IMR-90 (cell line): ENCODE measurements at places on chromosomes 16 and 17. TPM values are rescaled to one million over a fixed set of nuclear protein-coding genes. Genes with fewer than 3 reads are reported as not detected.

Gene PIMREG
- polyA plus RNA-seq = 25.9 and 36.8 TPM in 2 replicates

GRCh38 chr16:30434852-30435251, 5.0 kb upstream of the DCTPP1 start:
- H3K4me1 ChIP-seq = peaks cover 3% of the 10 kb centered on the region; the same call in 1 of the 2 replicates
- DNase-seq = no peak
- no peaks in the 10 kb centered on the region for H3K36me3 ChIP-seq
- H3K27ac ChIP-seq = no peak overlapping the region

- no peaks in the 10 kb centered on the region for H3K4me1 ChIP-seq
- no peaks in the 10 kb centered on the region for H3K27me3 ChIP-seq
- H3K36me3 ChIP-seq = no peaks in the 10 kb centered on the region
- H3K27ac ChIP-seq = no peak overlapping the region
- no peak for DNase-seq
Measured at GRCh38 chr16:78727536-78727935, 628.1 kb downstream of the WWOX start.

DNA sequence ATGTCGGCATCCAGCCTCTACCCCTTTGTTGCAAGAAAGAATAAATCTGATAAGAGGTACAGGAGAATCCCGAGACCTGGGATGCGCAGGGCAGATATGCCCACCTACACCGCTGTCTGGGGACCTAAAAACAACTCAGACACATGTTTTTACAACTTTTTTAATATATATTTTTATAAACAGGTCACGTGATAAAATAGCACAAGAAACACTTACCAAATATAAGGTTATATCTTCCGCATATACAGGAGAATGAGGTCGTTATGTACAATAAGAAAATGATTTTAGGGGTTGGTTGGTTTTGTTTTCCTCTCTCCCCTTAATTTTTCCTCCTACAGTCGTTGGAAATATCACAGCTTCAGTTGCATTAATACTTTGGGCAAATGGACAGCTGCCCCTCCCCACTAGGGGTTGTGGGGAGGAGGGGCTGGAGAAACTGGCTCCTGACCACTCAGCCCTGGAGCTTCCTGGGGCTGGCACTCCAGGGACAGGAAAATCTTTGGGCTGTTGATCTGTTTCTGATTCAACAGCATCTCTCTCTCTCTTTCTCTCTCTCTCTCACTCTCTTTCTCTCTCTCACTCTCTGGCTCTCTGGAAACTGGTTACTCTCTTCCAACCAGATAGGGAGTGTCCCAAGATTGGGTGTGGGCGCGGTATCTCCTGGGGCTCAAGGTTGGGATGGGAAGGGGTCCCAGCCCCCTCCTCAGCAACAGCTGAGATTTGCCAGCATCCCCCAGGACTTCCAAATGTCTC, 2.3 kb upstream of the WDR24 start:
- H3K4me3 ChIP-seq = no peak overlapping the region
- DNase-seq = no peak
- H3K27me3 ChIP-seq = peaks cover 44% of the 10 kb centered on the region
- H3K27ac ChIP-seq = no peak overlapping the region

- H3K36me3 ChIP-seq = peaks cover 14% of the 10 kb centered on the region
- H3K27me3 ChIP-seq = no peaks in the 10 kb centered on the region
Measured at GRCh38 chr17:80955078-80955477, 36.6 kb upstream of the CHMP6 start.

GRCh38 chr17:4066210-4066609, 76.6 kb downstream of the ZZEF1 start:
- H3K27ac ChIP-seq = no peak overlapping the region
- H3K27me3 ChIP-seq = no peaks in the 10 kb centered on the region
- H3K4me3 ChIP-seq = no peak overlapping the region
- H3K4me1 ChIP-seq = no peaks in the 10 kb centered on the region

Gene SOST
- not detected in 2 replicates for polyA plus RNA-seq

DNA sequence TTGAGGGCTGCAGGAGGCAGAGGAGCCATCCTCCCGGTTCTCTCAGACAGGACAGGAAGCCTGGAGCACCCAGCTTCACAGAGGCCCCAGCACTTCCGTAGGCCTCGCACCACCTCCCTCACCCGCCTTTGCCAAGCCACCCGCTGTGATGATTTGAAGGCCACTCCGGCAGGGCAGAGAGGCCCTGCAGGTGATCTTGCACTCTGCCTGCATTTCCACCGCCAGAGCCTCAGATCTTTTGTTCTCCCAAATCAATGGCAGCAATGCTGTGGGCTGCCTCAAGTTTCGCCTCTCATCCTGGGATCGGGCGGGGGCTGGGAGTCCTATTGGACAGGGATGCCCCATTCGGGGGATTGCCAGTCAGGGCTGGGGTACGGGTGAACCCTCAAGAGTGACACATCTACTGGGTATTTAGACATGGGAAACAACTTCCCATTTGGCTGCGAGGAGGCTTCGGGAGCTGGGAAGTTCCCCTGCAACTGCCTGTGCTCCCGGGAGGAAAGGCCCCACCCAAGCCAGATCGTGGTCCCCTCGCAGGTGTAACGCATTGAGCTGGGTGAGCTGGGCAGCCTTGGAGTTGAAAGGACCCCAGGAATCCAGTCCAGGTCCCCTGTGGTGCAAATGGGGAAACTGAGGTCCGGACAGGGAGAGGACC, 34.8 kb upstream of the PEMT start:
- DNase-seq = no peak
- H3K36me3 ChIP-seq = no peaks in the 10 kb centered on the region
- H3K27me3 ChIP-seq = peaks cover 13% of the 10 kb centered on the region
- H3K27ac ChIP-seq = no peak overlapping the region

DNA sequence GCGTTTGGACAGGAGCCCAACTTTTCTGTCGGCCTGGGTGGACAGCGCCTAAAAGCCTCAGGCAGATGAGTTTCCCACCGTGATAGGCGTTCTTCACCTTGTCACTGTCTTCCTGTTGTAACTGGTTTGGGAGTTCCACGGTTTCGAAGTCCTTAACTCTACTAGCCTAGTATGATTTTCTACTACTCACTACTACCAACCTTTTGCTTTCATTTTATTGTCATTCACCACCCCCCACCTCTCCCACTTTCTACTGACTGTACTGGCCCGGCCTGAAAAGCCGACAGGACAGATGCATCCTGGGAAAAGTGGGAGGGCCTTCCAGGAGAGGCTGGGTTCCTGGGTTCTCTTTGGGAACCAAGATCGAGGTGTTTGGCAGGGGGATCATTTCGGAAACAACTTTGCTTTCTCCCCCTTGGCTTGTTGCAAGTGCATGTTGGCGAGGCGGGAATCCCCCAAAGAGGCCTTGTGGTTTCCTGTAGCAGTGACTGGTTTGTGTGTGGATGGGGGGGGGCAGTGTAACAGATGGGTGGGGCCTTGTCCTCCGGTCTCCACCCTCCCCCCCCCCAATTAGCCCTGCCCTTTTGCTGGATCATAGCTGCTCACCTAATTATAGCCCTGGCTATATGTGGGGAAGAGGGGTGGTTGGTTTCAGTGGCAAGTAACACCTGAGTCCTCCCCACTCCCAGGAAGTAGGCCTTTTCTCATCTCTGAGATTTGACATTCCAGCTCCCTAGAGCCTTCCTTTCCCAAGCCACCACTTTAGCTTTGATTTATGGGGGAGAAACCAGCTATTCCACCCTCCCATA, 1.4 kb downstream of the EIF5A start:
- peaks cover 2% of the 10 kb centered on the region; the same call in 1 of the 2 replicates for H3K4me1 ChIP-seq
- peaks cover 31% of the 10 kb centered on the region for H3K36me3 ChIP-seq
- peak; percentile 77 for DNase-seq

- no peak overlapping the region for H3K27ac ChIP-seq
- DNase-seq = no peak
- no peaks in the 10 kb centered on the region; the same call in 1 of the 2 replicates for H3K4me1 ChIP-seq
- no peak overlapping the region for H3K4me3 ChIP-seq
Measured at GRCh38 chr17:21538615-21539014, 153.7 kb upstream of the KCNJ18 start.

DNA sequence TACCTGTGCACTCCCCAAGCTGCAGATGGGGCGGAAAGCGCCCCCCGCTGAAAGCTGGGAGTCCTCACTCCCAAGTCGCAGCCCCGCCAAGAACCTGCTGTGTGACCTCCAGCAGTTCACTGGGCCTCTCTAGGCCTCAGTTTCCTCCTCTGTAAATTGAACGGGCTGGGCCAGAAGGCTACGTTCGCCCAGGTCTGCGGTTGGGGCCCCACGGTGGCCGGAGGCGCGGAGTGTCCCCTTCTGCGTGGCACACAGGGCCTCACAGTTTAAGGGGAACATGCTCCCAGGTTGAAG, 628 bp downstream of the GALK1 start:
- no peak for DNase-seq
- H3K27ac ChIP-seq = peak overlapping the region; percentile 25; the same call in 1 of the 2 replicates
- H3K36me3 ChIP-seq = no peaks in the 10 kb centered on the region
- no peaks in the 10 kb centered on the region for H3K27me3 ChIP-seq
